Stimulated activated CD8-positive, alpha-beta memory T cell treated with anti-CD3 and anti-CD28 coated beads, Interleukin-4, amount 100 ng/mL, for 4 hours (primary cell): ENCODE measurements at places on chromosomes 4 and X.

DNA sequence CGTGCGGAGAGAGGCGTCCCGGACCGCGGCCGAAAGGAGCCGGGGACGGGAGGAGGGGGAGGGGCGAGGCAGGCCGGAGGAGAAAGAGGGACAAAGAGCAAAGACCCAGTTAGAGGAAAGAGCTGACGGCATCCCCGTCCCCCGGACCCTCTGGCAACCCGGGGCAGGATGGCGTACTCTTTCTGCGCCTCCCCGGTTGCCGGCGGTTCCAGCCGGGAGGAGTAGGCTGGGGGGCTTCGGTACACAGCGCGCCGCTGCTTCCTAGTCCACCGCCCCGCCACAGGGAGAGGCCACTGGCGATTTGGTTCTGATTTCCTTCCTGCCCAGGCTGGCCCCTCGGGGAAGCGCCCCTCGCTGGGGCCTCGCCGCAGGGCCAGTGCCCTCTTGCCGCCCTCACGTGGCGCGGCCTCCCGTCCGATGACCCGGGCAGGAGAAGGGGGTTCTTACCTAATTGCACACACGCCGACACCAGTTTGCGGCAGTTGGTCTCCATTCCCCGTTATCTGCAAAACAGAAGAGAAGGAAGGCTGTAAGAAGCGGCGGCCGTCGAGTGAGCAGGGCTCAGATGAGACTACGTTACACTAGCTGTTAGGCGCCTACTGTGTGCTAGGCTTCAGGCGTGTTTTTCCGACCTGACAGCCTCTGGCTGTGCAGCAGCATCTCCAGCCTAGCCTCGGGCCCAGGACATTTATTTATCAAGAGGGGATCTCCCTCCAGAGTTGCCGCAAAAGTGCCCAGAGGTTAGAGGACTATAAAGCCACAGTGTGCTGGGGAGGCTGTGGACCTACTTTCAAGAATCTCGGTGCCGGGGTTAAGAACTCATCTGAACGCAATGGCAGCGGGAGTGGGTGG is 9.9 kb upstream of the PITX2 start:
- DNase-seq: no peak

DNA sequence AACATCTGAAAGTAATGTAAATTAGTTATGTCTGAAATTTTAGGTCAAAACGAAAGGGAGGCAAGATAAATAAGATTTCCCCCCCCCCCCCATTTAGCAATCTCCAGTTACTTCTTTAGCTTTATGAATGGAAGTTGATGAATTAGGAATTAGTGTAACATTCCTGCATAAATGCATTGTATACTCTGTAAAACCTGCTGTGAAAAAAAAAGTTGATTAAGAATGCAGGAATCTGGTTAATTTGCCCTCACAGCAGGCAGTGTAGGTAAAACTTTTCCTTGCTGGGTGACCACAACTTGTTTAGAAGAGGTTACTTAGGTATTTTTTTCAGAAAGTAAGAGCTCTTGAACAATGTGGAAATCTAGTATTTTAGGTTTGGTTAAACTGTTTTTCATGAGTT is 15.3 kb downstream of the LARP7 start:
- DNase-seq: no peak

DNA sequence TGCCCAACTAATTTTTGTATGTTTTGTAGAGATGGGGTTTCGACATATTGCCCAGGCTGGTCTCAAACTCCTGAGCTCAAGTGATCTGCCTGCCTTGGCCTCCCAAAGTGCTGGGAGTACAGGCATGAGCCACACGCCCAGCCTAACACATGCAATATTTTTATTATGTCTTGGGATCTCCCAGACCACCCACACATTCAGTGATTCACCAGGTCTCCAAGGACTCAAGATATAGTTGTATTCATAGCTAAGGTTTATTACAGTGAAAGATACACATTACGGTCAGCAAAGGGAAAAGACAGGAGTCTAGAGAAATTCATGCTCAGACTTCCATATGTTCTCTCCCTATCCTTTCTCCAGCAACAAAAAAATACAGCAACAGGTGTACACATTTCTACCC is 25.5 kb upstream of the FAM120C start:
- DNase-seq: no peak

DNA sequence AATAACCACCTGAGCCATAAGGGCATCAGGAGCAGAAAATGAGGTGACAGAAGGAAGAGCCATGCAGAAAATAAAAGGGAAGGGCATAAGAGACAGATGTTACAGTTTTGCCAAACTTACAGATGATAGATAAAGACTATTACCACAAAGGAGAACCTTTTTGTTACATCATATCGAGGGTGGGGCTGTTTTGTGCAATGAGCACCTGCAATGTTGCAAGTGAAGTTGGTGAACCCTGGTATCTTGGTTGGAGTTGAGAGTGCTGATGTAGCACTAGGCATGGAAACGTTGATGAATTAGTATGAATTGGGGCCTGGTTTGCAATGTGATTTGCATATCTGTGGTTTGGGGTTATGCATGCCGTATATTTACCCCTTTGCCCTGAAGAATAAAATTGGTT is 119.8 kb upstream of the TEX13D start:
- no peak for DNase-seq

DNA sequence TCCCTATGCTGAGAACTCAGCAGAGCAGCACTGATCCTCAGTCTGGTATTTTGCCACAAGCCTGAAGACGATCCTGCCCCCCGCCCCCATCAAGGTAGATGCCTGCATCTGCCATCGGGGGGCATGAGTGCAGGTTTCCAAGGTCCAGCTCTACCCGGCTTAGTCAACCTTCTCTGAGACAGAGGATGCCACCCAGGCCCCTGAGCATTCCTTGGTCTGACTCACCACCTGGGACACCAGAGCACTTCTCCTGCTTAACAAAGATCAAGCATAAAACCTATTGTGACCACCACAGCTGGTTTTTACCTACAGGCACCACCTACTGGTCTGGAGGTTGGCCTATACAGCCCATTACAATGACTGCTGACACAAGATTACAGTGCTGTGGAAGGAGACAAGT is 1168.1 kb downstream of the PCDH19 start:
- DNase-seq: no peak

GRCh38 chrX:298993-299392 is 17.8 kb downstream of the PLCXD1 start:
- DNase-seq: no peak

DNA sequence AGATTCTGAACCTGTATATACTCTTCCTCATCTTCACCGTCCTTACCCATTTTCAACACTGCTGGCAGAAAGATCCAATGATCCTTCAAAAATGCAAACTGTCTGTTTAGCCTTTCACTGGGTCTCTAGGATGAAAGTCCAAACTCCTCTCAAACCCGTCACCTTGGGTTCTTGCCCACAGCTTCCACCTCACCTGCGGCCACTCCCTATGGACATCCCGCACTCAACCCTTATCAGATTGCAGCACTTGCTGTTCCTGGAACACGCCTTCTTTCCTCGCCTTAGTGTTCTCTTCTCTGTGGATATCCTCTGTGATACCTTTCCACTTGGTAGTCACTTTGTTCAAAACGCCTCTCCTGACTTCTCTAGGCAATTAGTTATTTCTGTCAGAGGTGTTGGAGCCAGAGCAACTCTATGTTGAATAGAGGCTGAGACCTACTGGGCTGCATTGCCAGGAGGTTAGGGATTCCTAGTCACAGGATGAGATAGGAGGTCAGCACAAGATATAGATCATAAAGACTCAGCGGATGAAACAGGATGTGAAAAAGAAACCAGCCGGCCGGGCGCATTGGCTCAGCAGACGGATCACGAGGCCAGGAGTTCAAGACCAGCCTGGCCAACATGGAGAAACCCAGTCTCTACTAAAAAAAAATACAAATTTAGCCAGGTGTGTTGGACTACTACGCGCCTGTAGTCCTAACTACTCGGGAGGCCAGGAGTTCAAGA is 4.2 kb upstream of the NOCT start:
- no peak for DNase-seq

- DNase-seq: no peak
Measured at GRCh38 chrX:141301017-141301416, 58.7 kb upstream of the SPANXC start.

- DNase-seq: no peak
Measured at GRCh38 chr4:40710484-40711254, 39.1 kb upstream of the NSUN7 start.

DNA sequence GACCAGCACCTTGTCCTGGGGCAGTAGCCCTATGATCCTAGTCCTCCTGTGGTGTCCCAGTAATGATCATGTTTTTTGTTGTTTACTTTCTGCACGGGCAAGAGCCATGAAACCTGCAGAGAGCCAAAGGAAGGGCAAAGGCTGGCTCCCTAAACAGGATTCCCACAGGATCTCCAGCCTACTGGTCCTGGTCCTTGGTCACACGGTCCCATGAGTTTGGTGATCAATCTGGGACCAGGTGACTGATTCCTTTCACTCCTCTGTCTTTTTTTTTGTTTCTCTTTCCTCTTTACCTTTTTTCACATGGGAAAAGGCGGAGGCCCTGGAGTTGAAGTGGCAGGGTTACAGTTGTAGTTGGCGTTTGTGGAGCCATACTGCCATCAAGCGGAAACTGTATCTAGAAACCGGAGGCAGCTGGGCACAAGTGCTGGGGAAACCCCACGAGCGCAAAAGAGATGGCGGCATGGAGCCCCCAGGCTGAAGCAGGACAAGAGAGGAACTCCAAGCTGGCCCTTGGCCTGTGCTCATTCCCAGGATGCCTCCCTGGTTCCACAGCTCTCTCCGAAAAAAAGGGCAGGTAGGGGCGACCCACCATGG is 34.6 kb downstream of the NBDY start:
- no peak for DNase-seq

DNA sequence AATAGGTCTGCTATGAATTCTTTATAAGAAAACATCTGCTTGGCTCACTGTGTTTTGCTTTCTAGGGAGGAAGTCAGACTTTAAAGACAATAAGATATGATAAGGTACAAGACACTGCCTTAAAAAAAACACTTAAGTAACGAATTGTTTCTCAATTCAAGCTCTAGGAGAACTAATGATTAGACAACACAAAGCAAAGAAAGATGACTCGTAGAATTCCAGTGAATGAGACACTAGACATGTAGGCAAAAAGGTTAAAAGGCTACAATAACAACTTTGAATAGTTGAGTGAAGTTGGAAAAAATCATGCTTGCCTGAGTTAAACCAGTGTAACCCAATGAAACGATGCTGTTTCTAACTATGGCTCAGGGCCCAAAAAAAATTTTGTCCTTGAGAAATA is 344.4 kb upstream of the ACTRT1 start:
- DNase-seq: no peak

DNA sequence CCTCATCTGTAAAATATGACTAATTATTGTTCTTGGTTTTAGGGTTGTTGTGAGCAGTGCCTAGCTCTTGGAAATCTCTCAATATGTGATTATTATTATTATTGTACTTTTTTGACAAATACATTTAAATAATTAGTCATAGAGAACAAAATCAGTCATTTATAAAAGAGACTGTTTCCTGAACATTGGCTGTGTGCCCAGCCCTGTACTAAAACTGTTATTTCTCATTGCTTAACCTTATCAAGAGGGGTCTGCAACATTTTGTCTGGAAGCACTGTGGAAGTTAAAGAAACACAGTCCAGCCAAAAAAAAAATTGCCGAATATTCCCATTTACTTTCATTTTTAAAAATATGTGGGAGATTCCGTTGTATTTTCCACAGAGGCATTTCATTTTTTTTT is 989.2 kb upstream of the SLIT2 start:
- DNase-seq: no peak

DNA sequence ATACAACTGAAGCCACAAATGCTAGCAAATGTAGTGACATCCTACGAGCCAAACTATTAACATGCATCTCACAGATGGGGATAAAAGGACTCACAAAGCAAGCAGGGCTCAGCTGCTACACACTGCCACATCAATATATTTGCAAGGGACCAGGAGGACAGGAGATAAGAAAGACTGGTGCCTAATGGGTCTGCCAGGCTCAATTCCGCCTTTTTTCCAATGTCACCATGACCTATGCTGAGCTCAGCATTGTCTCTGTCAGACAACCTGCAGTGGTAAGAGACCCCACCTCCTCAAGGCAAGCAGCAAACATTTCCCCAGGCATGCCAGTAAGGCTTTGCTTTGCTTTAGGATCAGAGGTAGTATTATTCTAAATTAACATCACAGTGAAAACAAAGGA is 435 bp downstream of the DCX start:
- no peak for DNase-seq

DNA sequence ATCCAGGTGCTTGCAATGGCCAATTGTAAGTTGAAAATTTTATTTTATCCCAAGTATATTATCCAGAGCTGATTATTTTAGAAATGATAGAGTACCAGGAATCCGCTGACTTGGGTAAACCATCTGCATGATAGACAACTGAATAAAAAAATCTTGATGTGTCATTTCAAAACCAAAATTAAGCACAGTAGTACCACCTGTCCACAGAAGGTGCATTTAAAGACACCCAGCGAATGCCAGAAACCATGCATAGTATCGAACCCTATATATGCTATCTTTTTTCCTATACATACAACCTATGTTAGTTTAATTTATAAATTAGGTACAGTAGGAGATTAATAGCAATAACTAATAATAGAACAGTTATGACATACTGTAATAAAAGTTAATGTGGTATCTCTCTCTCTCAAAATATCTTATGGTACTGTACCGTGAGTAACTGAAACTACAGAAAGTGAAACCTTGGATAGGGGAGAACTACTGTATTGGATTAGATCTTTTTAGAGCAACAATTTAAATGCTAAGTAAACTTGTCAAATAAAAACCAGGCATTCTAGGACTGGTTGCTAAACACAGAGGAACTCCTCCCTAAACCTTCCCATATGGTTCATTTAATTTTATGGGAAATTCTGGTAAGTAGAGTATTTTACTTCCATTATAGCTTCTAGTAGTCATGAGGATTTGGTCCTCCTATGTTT is 6.2 kb downstream of the NEIL3 start:
- DNase-seq: no peak

- DNase-seq: no peak
Measured at GRCh38 chrX:37677243-37677642, 8.3 kb upstream of the XK start.

DNA sequence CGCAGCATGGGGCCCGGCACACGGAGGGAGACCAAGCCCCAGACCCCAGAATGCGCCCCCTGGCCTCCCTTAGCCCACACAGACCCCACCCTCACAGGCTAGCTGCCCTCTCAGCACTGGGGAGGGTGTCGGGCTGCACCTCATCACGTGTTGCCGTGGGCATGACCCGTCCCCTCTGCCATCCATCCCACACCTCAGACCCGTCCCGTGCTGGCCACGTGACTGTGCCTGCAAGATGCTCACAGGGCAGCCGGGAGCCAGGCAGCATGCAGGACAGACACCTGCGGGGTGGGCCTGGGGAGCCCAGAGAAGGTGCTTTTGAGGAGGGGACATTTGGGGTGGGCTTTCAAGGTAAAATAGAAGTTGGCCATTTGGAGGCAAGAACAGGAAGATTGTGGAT is 4.8 kb downstream of the MSANTD1 start:
- no peak for DNase-seq
